ENCODE measurements at places on chromosomes 16 and 17.

- DNase-seq, result no peak
- H3K27me3 ChIP-seq, result peaks cover 85% of the 10 kb centered on the region
- H3K4me3 ChIP-seq, result peak overlapping the region; percentile 67
- peaks cover 14% of the 10 kb centered on the region for H3K4me1 ChIP-seq
- H3K27ac ChIP-seq, result no peak overlapping the region
Observed at GRCh38 chr16:10180042-10180770, 2.0 kb downstream of the GRIN2A start.

- no peak overlapping the region for H3K27ac ChIP-seq
- H3K4me3 ChIP-seq, result no peak overlapping the region
- no peaks in the 10 kb centered on the region for H3K4me1 ChIP-seq
- H3K36me3 ChIP-seq, result no peaks in the 10 kb centered on the region
- no peaks in the 10 kb centered on the region for H3K27me3 ChIP-seq
Observed at GRCh38 chr16:88896238-88897070, 30.0 kb upstream of the PABPN1L start.

GRCh38 chr16:11264155-11264832 is 4.8 kb downstream of the TNP2 start:
- H3K4me3 ChIP-seq, result no peak overlapping the region
- H3K27me3 ChIP-seq, result no peaks in the 10 kb centered on the region
- H3K4me1 ChIP-seq, result no peaks in the 10 kb centered on the region
- H3K36me3 ChIP-seq, result no peaks in the 10 kb centered on the region

- no peak overlapping the region for H3K27ac ChIP-seq
- H3K4me3 ChIP-seq, result no peak overlapping the region
Observed at GRCh38 chr17:81499601-81499970, 13.0 kb downstream of the ACTG1 start.

GRCh38 chr17:27282054-27282551 is 11.8 kb upstream of the WSB1 start:
- H3K36me3 ChIP-seq, result no peaks in the 10 kb centered on the region
- no peak overlapping the region for H3K27ac ChIP-seq
- H3K4me1 ChIP-seq, result peaks cover 1% of the 10 kb centered on the region
- no peak for DNase-seq
- no peaks in the 10 kb centered on the region for H3K27me3 ChIP-seq

GRCh38 chr16:81409016-81409556 is 35.5 kb upstream of the CMIP start:
- no peak overlapping the region for H3K4me3 ChIP-seq
- DNase-seq, result no peak

DNA sequence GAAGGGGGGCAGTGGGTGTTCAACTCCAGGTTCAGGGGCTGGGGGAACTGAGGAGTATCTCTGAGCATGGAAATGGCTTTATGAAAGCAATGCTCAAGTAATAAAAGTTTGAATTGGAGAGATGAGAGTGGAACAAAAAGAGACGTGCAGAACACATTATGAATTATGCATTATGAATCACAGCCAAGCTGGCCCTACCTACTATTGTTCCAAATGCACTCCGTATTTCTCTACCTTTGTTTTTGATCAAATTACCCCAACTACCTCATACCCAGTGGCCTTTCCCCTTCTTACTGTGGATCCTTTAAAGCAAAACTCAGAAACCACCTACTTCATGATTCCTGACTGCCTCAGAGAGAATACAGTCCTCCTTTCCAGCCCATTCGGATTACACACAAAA is 38.1 kb downstream of the TEKT3 start:
- DNase-seq, result no peak
- no peaks in the 10 kb centered on the region for H3K36me3 ChIP-seq
- H3K27me3 ChIP-seq, result no peaks in the 10 kb centered on the region
- H3K4me3 ChIP-seq, result no peak overlapping the region

GRCh38 chr16:21088646-21089538 is 61.8 kb downstream of the DNAH3 start:
- H3K36me3 ChIP-seq, result no peaks in the 10 kb centered on the region
- peaks cover 8% of the 10 kb centered on the region for H3K27me3 ChIP-seq
- peaks cover under 1% of the 10 kb centered on the region for H3K4me1 ChIP-seq
- no peak overlapping the region for H3K4me3 ChIP-seq
- DNase-seq, result no peak

DNA sequence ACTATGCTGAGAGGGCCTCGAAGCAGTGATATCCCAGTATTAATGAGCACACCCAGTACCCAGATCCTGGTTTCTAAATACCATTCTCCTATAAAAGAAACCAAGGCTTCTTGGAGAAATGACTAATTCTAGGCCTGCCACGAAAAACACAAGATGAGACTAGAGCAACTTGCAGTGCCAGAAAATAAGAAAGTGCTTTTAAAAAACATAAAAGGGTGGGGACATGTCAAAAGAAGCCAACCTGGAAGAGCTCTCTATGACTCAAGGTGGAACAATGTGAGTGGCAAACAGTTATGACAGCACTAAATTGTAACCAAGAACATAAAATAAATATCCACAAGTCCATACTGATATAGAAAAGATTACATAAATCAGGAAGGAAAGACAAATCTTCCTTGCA is 153.2 kb upstream of the KCNJ18 start:
- no peaks in the 10 kb centered on the region for H3K27me3 ChIP-seq
- peaks cover 51% of the 10 kb centered on the region for H3K36me3 ChIP-seq
- H3K4me3 ChIP-seq, result no peak overlapping the region
- DNase-seq, result no peak
- peaks cover 5% of the 10 kb centered on the region for H3K4me1 ChIP-seq
- no peak overlapping the region for H3K27ac ChIP-seq

Data from neural crest cell (in vitro differentiated cells).